HL-60 (cell line): ENCODE measurements at places on chromosomes 7 and 10.

DNA sequence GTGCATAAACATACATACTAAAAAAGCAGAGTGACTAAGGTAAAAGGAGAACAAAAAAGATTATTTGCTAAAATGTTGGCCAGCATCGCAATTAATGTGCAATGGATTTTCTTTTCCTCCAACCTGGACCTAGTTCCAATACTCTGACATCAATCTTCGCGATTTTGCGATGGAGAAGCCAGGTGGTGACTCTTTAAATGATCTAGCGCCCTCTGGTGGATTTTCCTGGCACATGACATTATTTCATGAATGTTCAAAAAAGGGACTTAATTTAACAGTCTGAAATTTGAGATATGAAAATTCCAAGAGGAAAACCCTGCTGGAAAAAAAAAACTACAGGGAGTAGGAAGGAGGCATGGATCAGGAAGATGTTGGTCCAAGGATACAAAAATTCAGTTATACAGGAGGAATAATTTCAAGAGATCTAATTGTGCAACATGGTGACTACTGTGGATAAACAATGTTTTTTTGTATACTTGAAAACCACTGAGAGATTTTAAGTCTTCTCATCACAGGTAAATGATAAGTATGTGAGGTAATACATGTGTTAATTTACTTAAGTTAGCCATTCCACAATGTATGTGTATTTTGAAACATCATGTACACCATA lies 4.3 kb upstream of the KCNMA1 start:
- DNase-seq: peak; percentile 56

- peak; percentile 55 for DNase-seq
These were observed 26.2 kb upstream of the RASGEF1A start for GRCh38 chr10:43292755-43293676.

GRCh38 chr7:1862560-1862959 lies 192.5 kb downstream of the ELFN1 start:
- no peak for DNase-seq

- DNase-seq: no peak
These were observed 79.1 kb downstream of the RAMP3 start for GRCh38 chr7:45236666-45237065.

GRCh38 chr7:98551611-98552273 lies 65.3 kb upstream of the NPTX2 start:
- DNase-seq: no peak

DNA sequence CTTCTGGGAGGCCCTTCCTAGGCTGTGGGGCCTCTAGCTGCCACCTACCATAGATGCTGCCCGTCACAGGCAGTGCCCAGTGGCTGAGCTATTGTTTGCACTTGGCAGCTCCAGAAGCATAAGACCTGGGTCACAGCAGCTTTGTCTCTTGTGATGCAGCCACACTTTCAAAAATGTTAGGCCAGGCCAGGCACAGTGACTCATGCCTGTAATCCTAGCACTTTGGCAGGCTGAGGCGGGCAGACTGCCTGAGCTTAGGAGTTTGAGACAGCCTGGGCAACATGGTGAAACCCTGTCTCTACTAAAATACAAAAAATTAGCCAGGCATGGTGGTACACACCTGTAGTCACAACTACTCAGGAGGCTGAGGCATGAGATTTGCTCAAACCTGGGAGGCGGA lies 9.5 kb upstream of the KAZALD1 start:
- no peak for DNase-seq

DNA sequence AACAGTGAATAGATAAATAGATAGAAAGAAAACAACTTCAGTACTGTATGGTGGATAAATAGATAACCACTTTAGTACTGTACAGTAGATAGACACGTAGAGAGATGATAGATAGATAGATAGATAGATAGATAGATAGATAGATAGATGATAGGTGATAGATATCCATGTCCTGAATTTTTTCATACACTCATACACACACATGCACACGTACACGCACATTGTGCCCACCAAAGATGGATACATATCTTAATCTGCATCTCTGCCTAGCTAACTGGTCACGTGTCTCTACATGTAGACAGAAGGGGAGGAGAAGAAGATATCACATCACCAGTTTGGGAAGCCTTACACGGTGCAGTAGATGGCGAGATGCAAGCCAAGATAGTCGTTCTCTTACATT lies 99.2 kb downstream of the ARID5B start:
- no peak for DNase-seq

GRCh38 chr10:76581506-76582256 lies 1055.9 kb downstream of the KCNMA1 start:
- DNase-seq: no peak

DNA sequence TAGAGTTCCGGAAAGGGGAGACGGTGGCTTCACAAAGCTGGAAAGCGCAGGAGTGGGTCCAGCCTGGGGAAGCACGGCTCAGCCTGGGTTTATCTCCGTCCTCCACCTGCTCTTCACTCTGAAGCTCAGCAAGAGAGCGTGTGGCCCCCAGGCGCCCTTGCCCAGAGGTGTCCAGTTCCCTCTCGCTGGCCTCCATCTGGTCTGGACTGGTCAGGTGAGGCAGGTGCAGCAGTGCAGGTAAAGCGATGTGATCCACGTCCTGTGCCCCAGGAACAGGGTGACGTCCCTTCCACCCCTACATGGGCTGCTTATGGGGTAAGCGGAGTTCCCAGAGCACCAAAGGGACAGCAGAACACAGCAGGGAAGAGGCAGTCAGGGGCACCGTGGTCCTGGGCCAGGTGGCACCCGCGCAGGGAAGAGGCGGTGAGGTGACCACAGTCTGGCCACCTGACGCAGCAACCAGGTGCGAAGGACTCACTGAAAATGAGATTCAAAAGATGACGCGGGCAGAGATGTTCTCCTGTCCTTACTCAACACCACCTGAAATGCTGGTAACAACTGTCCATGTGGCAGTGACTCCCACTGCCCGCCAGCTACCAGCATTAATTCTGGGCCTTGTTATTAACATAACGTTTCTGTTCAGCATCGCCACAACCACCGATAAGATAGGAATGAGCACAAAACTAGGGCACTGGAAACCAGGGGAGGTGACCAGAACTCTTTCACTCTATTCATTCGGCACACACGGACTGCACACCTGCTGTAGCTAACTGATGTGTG lies 33.0 kb upstream of the DIP2C start:
- DNase-seq: no peak

DNA sequence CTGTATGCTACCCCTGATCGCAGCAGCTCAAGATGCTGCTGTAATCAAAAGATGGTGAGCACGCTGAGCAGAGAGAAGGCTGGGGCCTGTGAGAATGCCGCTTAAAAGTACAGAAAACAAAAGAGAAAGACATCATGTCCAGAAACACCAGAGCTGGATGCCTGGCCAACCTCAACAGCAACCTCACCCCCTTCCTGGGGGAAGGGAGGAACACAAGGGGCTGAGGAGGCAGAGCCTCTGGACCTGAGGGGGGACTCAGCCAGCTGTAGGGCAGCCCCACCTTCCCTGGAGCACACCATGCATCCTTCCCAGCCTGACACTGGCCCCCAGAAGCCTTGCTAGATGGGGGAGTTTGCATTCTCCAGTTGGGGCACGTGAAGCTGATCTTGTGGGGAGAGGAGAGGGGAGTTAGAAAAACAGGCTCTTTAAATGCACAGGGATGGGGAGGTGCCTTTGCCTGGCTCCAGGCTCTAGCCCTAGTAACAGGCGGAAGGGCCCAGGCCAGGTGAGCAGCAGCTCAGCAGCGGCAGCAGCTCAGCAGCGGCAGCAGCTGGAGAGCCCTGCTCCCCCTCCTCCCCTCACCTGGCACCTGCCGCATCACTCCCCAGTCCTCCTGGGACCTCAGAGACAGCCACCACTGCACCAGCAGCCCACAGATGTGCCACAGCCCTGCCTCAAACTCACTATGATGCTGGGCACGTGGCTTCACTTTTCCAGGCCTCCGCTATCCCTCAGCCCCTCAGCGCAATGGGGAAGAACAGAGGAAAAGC lies 156.3 kb downstream of the NEURL1 start:
- DNase-seq: no peak

DNA sequence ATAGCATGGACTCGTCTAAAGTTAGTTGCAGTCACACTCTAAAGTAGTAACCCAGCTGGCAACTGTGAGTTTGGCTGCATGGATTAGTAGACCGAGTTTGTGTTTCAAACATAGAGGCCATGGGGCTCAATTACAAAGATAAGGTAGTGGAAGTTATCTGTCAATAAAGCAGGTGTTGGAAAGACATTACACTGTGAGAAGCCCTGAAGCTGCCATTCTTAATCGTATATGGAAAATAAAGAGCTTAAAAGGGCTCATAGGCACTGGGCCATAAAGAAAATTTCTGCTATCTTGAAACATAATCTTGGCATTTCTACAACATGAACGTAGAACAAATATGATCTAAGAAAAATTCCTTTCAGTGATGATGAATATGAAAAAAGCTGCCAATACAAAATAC lies 837.7 kb downstream of the REEP3 start:
- no peak for DNase-seq

DNA sequence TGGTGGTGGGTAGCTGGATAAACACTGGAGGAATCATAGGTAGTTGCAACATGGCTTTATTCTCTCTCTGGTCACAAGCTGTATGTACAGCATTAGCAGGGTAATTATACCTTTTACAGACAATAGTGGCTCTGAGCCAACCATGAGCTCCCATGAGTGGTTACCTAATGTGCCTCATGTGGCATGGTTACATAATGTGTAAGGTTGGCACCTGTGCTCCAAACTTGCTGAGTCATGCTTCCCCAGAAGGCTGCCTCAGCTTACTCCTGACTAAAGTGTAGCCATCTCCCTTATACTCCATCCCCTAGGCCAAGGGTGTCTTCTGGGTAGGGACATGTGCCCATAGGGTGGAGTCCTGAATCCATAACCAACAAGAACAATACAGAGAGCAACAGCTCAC lies 345.3 kb upstream of the SEMA3C start:
- DNase-seq: no peak

DNA sequence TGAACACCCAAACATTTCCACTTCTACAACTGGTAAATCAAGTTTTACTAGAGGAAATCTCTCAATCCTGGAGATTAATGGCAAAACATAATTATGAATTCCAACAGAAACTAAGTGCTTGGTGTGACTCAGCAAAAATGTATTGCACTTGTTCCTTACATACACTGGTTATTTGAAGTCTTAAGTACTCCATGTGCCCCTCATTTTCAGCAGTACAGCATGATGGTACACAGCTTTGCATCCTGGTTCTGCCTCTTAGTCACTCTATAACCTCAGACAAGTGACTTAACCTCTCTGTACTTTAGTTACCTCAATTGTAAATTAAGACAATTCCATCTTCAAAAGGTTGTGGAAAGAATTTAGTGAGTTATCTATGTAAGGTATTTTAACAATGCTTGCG lies 12.9 kb downstream of the SLC16A12 start:
- no peak for DNase-seq

DNA sequence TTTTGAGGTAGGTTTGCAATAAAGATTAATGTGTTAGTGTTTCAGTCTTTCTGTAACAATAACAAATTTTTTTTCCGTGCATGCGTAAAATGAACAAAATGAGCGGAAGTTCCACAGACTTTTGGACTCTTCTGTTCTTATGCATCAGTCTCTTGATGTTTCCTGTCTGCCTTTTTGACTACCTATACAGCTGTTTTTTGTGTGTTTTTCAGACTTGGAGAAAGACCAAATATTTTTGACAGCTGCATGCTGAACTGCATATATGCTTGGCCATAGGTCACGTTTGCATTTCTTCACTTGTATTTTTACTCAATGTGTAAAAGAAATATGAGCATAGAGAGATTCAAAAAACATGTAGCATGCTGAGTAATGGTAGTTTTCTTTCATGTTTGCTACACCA lies 119.3 kb downstream of the BBS9 start:
- DNase-seq: no peak

- DNase-seq: no peak
These were observed 4.4 kb downstream of the UNC5B start for GRCh38 chr10:71216751-71217265.

GRCh38 chr10:44020322-44021111 lies 364.4 kb downstream of the CXCL12 start:
- DNase-seq: no peak

GRCh38 chr10:107434201-107434600 lies 269.7 kb upstream of the SORCS1 start:
- no peak for DNase-seq

GRCh38 chr7:50752422-50752821 lies 30.3 kb downstream of the GRB10 start:
- DNase-seq: no peak

GRCh38 chr7:96337519-96337918 lies 15.6 kb upstream of the SLC25A13 start:
- DNase-seq: no peak

- peak; percentile 15 for DNase-seq
These were observed 21.6 kb downstream of the NT5C3A start for GRCh38 chr7:33040803-33041516.

- no peak for DNase-seq
These were observed 31.2 kb downstream of the GSTO2 start for GRCh38 chr10:104300002-104300735.

GRCh38 chr10:15370856-15371701 lies at the start of gene FAM171A1:
Gene FAM171A1, minus strand, starts transcription at chr10:15371289. Its CDS starts 237 bp downstream, at chr10:15371052.
- peak; percentile 1 for DNase-seq

DNA sequence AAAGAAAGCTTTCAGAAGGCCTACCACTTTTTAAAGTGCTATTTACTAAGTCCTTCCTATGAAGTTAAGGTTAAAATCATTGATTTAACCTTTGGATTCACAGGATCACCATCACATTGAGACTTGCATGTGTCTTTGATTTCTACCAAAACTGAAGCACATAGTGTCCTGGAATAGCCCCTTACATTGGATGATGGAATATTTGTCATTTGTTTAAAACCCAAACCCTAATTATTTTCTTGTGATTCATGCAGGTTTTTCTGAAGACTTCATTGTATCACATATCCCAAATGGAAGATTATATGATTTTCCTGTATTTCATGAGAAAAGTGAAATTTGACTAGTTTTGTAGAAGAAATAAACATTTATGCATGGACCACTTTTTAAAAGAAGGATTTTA lies 3.3 kb downstream of the SEMA3A start:
- no peak for DNase-seq

- no peak for DNase-seq
These were observed 23.9 kb downstream of the SLC18A2 start for GRCh38 chr10:117264782-117265181.

DNA sequence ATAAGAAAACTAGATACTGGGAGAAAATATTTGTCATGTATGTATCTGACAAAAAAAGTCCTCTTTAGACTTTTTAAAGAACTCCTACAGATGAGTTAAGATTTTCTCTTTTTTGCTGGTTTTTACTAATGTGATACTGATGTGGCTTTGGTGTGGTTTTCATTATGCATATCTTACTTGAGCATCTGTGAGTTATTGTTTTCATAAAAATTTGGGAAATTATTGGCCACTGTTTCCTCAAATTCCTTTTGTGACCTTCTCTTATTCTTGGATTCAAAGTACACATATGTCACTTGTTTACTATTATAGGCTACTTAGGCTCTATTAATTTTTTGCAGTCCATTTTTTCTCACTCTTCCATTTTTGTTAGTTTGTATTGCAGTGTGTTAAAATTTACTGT lies 89.0 kb downstream of the PPP1R9A start:
- no peak for DNase-seq

GRCh38 chr10:119315128-119316001 lies 108.0 kb downstream of the GRK5 start:
- peak; percentile 64 for DNase-seq
